ENCODE measurements at places on chromosomes 13 and 19.

GRCh38 chr13:100921139-100921538 lies 246.5 kb upstream of the TMTC4 start:
- DNase-seq, result no peak

GRCh38 chr19:34260771-34261173 lies 6.4 kb downstream of the GARRE1 start:
- DNase-seq, result no peak

DNA sequence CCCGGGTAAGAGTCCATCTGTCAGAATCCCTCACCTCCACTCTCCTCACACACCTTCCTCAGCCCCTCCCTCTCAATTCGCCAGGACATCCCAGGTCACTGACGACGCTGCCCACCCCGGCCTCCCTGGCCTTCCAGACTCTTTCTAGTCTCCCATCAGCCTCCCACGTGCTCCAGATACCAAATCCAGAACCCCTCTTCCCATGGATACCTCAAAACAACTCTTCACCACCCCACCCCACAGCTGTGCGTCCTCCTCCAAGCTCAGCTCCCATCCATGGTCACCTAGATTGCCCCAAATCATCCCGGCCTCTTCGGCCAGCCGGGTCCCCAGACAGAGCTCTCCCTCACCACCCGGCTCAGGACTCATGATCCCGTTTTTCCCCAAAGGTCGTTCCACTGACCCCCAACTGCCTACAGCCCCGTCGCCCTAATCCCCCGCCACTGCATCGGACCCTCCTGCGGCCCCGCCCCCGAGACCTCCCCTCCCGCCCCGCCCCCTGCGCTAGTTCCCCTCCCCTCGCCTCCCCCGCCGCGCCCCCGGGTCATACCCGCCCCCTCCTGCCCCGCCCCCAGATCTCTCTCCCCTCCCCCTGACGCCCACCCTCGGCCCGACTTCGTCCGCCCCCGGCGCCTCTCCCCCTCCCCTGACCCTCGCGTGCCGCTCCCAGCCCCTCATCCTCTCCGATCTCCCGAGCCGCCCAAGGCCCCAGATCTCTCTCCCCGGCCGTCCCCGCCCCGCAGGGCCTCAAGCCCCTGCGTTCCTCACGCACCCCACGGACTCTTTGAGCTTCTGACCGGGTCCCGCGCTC lies 546 bp downstream of the UBXN6 start:
- peak; percentile 75 for DNase-seq

GRCh38 chr13:111913761-111914140 lies 153.2 kb upstream of the SOX1 start:
- DNase-seq, result no peak

- DNase-seq, result no peak
Observed at GRCh38 chr19:3673506-3674439, 26.5 kb downstream of the PIP5K1C start.

- no peak for DNase-seq
Observed at GRCh38 chr19:14393329-14393728, 12.1 kb downstream of the ADGRE5 start.
